ENCODE measurements at places on chromosomes 6 and 20.

DNA sequence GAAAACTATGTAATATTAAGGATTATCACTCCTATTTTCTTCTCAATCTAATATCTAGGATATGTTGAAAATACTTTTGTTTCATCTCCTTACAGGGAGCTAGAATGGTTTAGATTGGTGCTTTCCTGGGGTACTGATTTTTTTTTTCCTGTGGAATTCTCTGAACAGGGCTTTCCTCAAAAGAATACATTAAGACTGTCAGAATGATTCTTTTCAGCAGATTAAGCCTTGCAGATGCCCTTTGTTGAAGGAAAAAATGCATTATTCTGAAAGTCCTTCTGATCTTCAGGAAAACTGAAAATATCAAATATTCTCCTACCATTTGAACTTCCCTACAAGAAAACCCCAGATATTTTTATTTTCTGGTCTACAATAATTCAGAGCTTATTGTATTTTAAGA lies 178.9 kb downstream of the SOX4 start:
- DNase-seq, result no peak

DNA sequence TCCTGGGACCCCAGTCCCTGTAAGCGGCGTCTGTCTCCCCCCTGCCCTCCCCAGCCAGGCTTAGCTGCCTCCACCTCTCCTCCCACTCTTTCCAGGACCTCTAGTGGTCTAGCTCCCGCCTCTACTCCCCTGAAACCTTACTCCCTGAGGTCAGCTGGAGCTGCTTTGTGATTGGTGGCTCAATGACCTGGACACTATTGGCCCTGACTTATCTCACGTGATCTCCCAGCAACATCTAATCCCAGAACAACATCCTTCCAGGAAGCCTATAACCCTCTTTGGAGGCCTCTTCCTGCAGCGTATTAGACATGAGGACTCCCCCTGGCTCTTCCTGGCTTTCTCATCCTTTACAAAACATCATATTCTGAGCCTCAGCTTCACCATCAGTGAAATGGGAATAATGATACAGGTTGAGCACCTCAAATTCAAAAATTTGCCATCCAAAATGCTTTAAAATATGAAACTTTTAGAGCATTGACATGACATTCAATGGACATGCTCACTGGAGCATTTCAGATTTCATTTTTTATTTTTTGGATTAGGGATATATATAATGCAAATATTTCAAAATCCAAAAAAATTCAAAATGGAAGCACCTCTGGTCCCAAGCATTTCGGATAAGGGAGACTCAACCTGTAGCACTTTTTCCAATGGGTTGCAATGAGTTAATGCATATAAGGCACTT lies 16.3 kb upstream of the SRC start:
- DNase-seq, result no peak

DNA sequence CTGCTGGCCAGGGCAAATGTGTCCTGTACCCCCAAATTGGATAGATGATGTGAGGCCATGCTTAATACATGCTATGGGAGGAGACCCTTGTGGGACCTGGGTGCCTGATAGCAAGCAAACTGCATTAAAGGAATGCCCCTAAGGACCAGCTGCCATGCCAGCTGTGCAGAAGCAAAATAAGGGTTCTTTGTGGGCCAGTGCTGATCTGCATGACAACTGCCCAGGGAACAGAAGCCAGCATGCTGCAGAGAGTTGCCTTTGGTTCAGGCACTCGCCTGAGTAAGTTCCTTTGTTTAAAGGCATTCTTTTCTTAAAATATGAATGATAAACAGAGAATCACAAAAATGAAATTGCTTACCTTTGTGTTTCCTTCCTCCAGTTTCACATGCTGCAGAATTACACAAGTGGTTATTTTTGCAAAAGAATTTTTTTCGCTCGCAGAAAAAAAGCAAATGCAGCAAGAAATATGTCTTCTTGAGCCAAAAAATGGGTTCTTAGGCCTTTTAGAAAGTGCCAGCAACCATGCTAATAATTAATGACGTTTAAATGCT lies 6.9 kb upstream of the SYNDIG1 start:
- DNase-seq, result no peak

DNA sequence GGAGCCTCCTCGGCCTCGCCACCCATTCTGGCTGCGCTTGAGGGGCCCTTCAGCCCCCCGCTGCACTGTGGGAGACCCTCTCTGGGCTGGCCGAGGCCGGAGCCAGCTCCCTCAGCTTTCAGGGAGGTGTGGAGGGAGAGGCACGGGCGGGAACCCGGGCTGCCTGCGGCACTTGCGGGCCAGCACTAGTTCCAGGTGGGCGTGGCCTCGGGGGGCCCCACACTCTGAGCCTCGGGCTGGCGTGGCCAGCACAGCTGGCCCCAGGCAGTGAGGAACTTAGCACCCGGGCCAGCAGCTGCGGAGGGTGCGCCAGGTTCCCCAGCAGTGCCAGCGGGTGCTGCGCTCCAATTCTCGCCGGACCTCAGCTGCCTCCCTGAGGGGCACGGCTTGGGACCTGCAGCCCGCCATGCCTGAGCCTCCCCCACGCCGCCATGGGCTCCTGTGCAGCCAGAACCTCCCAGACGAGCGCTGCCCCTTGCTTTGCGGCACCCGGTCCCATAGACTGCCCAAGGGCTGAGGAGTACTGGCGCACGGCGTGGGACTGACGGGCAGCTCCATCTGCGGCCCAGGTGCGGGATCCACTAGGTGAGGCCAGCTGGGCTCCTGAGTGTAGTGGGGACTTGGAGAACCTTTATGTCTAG lies 6.5 kb downstream of the MUC22 start:
- no peak for DNase-seq

- DNase-seq, result no peak
Measured at GRCh38 chr20:32599783-32600340, 14.7 kb upstream of the NOL4L start.

DNA sequence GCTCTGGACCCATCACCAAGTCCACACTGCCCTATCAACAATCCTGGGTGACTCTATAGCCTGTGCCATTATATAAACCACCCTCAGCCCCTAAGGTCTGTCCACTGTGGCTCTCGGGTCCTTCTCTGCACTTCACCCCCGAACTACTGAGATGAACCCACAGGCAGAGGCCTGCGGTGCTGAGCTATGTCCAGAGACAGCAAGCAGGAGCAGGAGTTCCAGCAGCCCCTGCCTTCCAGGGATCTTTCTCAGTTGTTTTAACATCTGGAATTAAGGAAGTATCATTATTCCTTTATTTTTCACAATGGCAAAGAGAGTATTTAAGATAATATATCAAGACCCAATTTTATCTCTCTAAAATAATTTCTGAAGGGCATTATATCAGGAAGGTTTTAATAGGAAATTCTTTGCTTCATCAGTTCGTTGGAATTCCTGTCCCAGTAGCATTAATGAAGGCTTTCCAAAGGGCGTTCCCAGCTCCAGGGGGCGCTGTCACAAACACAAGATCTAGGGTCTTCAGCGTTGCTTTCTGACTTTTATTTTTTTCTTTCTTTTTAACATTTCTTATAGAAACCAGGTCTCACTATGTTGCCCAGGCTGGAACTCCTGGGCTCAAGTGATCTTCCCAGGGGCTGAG lies 27.3 kb downstream of the RRBP1 start:
- DNase-seq, result no peak

- DNase-seq, result no peak
Measured at GRCh38 chr6:5314191-5314865, 53.0 kb downstream of the FARS2 start.

DNA sequence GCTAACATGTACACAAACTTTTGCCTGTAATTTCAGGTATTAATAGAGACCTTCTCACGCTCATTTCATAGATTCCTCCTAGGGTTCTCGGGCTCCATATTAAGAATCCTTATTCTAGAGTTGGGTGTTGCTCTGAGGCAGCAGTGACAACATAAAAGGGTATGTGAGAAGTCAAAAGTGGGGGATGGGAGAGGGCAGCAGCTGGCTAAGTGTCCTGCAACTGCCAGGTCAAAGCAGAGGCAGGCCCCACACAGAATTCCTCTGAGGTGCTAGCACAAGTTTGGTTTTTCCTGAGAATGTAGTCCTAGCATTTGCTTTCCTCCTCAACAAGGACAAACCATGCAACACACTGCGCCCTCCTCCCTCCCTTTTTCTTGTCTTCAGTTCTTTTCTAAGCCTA lies 4.6 kb downstream of the NSFL1C start:
- DNase-seq, result no peak

DNA sequence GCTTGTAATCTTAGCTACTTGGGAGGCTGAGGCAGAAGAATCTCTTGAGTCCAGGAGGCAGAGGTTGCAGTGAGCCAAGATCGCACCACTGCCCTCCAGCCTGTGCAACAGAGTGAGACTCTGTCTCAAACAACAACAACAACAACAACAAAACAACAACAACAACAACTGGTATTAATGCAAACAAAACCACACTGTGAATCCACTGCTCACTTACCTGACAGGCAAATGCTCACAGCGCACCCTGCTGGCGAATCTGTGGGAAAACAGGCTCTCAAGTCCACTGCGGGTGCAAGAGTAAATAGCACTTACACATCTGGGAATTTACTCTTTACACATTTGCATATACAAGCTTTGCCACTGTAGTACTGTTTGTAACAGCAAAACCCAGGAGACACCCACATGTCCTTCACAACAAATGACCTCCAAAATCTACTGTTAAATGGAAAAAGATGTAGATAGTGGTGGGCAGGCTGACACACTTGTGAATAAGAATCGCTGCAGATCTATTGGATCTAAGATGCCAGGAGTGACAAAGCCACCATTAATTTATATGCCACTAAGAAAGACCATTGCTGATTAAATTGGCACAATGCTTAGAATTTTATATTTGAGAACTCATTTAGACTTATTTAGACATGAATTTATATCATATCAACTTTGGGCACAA lies 29.3 kb downstream of the NSFL1C start:
- DNase-seq, result peak; percentile 92

DNA sequence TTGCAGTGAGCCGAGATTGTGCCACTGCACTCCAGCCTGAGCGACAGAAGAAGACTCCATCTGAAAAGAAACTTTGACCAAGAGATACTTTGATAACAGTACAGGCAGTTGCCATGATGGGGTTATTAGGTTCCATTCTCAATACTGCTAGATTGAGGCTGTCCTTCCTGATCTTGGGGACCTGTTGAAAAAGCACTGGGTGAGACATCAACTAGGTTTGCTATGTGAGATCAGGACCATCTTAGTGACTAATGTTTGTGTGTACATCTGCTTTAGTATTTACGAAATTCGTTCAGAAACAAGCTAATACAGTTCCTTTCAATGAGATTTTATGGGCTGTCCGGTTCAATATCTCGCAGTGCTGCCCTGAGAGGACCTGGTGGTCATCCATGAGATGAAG lies 2.6 kb downstream of the DSE start:
- DNase-seq, result no peak

DNA sequence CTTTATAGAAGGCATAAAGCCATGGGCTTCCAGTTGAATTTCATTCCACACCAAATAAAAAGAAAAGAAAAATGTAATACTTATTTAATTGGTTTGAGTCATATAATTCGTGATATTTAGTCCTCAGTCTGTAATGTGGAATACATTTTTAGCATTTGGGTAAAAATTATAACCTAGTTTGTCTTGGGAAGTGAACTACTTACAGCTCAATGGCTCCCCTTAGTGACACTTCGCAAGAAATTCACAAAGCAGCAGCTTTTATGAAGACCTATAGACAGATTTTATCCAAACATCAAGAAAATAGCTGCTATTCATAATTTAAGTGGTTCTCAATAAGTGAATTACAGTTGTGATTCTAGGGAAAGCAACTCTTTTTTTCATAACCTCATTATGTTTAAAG lies 72.1 kb downstream of the RSPO3 start:
- DNase-seq, result peak; percentile 26

DNA sequence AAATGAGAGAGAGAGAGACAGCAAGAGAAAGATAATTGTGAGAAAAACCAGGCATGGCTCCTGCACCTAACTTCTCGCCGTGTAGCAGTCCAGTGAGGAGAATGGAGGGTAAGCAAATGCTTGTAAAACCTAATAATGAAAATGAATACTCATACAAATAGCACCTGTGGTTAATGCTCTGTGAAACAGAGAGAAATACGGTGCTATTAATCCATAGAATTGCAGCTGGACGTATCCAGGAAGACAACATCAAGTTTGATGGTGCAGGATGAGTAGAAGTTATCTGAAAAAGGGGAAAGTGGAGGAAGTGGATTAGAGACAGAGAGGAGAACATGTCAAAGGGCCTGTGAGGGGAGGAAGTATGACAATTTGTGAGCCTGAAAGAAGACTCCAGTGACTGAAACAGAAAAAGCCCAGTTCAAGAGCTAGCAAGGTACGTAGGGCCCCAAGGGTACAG lies 89.4 kb upstream of the PAK5 start:
- DNase-seq, result no peak

- no peak for DNase-seq
Measured at GRCh38 chr6:20688710-20689500, 154.6 kb downstream of the CDKAL1 start.

GRCh38 chr6:150288456-150288855 lies 80.4 kb upstream of the IYD start:
- DNase-seq, result no peak

GRCh38 chr20:856361-856775 lies 22.9 kb downstream of the FAM110A start:
- peak; percentile 59 for DNase-seq

GRCh38 chr6:142356201-142356883 lies 54.5 kb downstream of the ADGRG6 start:
- DNase-seq, result peak; percentile 5

DNA sequence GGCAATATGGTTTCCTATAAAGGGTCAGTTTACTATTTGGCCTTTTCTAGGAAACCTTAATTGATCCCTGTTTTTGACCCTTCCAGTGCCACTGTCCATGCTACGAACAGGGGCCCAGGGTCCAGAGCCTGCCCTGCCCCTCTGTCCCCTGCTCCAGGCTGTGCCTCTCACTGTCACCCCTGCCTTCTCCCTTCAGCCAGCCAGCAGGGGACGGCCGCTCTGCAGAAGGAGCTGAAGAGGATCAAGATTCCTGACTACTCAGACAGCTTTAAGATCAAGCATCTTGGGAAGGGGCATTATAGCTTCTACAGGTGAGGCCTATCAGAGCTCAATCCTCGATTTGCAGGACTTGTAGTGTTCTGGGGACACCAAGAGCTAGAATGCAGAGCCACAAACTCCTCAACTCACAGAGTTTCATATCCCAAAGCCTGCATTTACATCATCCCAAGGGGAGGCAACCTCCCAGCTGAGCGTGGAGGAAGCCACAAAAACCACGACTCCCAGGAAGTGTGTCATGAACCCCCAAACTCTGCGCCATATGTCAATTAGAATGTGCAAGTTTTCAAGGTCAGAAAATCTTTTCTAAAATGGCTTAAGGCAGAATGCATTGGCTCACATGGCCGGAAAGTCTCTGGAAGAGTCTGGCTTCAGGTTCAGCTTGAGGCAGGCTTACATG lies 3.6 kb downstream of the BPI start:
- peak; percentile 66 for DNase-seq

GRCh38 chr6:165186441-165187205 lies 122.8 kb downstream of the C6orf118 start:
- DNase-seq, result no peak

DNA sequence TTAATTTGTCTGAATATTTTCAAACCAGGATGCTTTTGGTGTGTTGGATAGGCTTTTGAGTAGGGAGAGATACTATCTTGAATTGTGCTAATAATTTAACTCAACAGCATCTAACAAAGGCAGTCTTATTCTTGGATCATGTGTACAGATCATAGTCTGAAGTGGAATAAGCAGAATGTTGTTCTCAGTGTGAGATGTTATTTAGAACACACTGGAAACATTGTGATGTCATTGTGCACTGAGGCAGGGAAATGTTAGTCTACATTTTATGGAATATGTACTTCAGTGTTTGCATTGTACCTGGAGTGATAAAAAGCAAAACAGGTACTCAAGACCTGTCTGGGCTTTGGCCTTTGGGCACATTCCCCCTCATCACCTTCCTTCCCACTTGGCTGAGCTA lies 35.0 kb downstream of the RNF144B start:
- DNase-seq, result no peak

GRCh38 chr20:62994869-62995281 lies 11.9 kb downstream of the BHLHE23 start:
- DNase-seq, result no peak
